ENCODE measurements at places on chromosomes 1 and 21.
A peak's percentile ranks its signal among the peaks of the same experiment; 100 is the strongest.

DNA sequence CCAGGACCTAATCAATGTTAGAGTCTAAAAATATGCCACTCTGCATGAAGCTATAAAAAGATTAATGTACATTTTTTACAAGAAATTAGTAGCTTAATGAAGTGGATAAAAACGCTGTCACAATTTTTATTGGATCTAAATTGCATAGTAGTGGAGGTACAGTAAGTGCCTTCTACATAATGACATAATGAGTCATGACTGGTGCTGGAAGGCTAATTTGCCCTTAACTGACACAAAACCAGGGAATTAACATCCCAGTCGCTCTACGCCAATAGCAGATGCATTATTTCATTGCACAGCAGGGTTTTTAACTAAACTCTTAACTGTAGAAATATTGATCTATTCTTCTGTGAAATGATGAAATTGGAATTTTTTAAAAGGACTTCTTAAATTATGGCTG lies 33.3 kb downstream of the RRAGC start:
- H3K27me3 ChIP-seq, result no peaks in the 10 kb centered on the region
- no peak overlapping the region for H3K27ac ChIP-seq
- H3K4me3 ChIP-seq, result no peak overlapping the region

DNA sequence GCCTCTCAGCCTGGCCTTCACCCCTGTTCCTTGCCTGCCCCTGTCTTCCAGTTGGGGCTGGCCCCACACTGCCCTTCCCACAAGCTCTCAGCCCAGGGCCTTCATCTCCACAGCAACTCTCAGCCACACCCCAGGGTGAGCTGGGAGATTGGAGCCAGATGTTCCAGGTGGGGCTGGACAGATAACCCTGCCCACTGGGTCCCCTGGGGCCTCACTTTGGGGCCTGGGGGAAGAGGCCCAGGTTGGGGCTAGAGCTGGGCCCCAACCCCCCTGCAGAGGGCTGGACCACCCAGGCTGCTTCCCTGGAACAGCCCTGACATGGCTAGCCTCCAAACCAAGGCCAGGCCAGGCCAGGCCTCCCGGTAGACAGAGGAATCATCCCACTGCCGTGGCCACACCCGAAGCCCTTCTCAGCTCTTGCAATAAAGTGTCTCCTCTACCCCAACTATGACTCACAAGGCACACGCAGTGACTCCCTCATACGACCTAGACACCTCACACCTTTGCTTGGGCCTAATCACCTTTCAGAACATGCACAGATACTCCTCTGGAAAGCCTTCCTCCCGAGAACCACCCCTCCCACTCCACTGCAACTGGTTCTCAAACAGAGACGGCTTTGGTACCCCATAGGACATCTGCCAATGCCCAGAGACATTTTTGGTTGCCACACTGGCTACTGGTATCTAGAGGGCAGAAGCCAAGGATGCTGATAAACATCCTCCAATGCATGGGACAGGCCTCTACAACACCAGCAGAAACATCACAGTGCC lies 22.2 kb downstream of the SLC2A1 start:
- H3K27me3 ChIP-seq, result no peaks in the 10 kb centered on the region
- H3K4me3 ChIP-seq, result no peak overlapping the region
- peak; percentile 46 for DNase-seq
- peaks cover 83% of the 10 kb centered on the region for H3K4me1 ChIP-seq

GRCh38 chr21:37146320-37147235 lies 73.5 kb downstream of the TTC3 start:
- no peaks in the 10 kb centered on the region for H3K4me1 ChIP-seq
- H3K27ac ChIP-seq, result no peak overlapping the region
- no peak overlapping the region for H3K4me3 ChIP-seq
- no peak for DNase-seq

DNA sequence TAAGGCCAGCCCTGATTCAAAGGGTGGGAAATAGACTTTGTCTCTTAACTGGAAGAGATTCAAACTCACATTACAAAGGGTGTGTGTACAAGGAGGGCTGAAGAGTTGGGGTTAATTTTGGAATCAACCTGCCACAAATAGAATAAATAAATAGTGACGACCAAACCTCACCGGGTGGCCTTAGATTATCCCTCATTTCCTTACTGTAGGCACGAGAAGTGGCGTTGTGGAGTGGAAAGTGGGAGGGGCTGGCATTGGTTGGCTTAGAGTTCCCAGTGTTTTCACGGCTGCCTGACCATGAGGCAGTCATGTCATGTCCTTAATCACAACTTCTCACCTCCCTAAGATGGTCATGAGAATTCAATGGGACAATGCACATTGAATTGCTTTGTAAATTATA lies 21.3 kb upstream of the RUNX1 start:
- no peaks in the 10 kb centered on the region for H3K36me3 ChIP-seq
- no peak overlapping the region for H3K27ac ChIP-seq
- no peaks in the 10 kb centered on the region for H3K27me3 ChIP-seq
- no peak overlapping the region for H3K4me3 ChIP-seq
- no peaks in the 10 kb centered on the region for H3K4me1 ChIP-seq

All from trophoblast cell (in vitro differentiated cells and primary cell).